A549 treated with dexamethasone at 1 μM for 4 hours (cell line): ENCODE measurements at places on chromosomes 4 and X. TPM values are rescaled to one million over a fixed set of nuclear protein-coding genes. Genes with fewer than 3 reads are reported as not detected.

Gene UGT2B7
- total RNA-seq, result 0.18 to 0.53 TPM (median 0.28 TPM) in 5 replicates

Gene SPANXN2
- total RNA-seq, result not detected in 5 replicates

Gene GDPD2
- total RNA-seq, result 0.03 to 0.11 TPM (median 0.07 TPM) in 5 replicates

Gene FGFR3
- total RNA-seq, result 1.0 to 2.5 TPM (median 2.3 TPM) in 5 replicates

Gene HSFX1
- total RNA-seq, result 0.07 to 0.42 TPM (median 0.16 TPM) in 5 replicates
